ENCODE measurements at places on chromosomes 11 and 22.

GRCh38 chr11:82355313-82355823 lies 378.3 kb downstream of the FAM181B start:
- DNase-seq, result no peak

GRCh38 chr11:64259533-64260067 lies 8.3 kb downstream of the PLCB3 start:
- DNase-seq, result no peak

DNA sequence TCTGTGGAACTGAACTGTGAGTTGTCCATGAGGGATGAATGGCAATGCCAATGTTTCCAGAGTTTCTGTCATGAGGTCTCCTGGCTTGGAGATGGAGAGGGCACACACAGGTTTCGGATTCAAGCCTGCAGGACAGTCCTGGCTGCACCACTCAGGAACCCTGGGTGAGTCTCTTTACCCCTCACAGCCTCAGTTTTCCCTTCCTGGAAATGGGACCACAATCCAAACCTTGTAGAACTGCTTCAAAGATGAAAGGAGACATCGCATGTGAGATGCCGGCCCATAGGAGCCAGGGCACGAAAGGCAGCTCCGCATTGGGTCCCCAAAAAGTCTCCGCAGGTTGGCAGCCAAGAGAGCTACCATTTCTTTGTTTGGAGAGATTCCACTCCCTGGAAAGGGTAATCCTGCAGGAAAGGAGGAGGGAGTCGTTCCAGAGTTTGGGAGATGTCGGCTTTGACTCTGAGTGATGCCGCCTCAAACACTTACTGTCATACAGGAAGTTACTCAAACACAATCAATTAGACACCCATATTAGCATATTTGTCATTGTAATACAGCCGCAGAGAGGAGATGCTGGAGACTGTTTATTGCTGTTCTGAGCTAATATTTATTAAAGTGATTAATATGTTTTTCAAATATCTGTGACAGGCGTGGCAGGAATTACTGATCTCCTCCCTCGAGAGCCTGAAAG lies 318.3 kb downstream of the MN1 start:
- no peak for DNase-seq

DNA sequence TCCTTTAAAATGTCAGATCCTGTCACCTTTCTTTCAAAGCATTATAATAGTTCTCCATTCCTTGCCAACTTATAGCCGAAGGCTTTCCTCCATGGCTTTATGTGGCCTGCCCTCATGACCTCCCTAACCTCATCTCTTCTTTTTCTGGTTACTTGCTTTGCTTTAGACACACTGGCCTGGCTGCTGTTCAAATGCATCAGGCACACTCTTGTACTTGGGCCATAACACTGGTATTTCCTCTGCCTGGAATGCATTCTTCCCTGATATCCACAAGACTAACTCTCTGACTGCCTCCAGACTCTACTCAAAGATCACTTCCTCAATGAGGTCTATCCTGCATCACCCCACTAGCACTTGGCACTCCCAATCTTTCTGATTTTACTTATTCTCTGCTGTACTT lies 710.3 kb downstream of the KCNA4 start:
- no peak for DNase-seq

DNA sequence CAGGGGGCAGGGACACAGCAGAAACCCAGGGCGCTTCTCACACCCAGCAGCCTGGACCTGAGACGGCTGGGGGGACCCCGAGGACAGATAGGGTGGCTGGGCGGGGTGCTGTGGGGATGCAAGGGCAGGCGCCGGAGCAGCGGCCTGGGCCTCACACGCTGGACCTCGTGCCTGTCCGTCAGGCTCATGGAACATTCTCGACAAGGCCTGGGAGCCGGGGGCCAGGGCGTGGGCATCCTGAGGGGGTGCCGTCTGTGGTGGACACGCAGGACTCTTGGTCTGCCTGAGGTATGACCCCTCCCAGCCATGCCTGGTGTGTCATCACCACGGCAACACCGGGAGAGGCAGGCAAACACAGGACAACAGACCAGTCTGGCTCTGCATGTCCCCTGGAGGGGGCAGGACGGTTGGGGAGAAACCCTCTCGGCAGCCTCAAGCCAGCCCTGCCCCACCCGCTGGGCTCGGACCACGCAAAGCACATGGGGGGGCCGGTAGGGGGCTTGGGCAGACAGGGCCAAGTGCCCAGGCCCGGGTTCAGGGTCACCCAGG lies 21.4 kb downstream of the MRPL23 start:
- no peak for DNase-seq

- no peak for DNase-seq
Observed at GRCh38 chr11:57979532-57980079, 44.1 kb upstream of the OR9Q1 start.

- no peak for DNase-seq
Observed at GRCh38 chr11:34298871-34299270, 58.9 kb downstream of the ABTB2 start.

- no peak for DNase-seq
Observed at GRCh38 chr11:4416816-4417215, 23.3 kb upstream of the TRIM21 start.

- DNase-seq, result no peak
Observed at GRCh38 chr11:19377881-19378280, 137.1 kb upstream of the E2F8 start.

DNA sequence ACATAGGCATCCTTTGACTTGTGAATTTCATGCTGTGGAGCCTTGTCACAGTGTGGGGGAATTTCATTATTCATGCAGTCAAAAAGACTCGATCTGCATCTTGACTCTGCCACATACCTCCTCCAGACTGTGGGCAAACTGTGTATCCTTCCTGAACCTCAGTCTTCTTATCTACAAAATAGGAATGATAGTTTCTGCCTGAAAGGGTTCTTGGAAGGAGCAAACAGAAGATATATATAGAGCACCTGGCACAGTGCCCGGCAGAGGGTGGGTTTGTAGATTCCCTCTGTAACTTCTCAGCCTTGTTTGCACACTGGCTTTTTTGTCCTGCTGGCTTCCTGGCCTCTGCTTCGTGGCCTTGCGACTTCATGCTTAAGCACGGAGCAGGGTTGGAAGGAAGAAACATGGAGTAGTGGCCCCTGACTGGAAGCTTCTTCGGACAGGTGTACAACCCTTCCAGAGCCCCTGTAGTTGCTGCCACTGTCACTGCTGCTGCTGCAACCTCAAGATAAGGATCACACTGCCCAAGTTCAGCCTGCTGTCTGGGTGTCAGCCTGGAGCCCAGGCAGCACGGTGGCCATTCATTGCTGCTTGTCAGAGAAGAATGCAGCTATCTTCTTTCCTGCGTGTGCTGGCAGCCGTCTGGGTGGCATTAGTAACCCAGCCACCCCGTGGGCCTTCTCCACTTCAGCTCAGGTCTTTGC lies 106.4 kb downstream of the MICAL2 start:
- DNase-seq, result no peak

- DNase-seq, result peak; percentile 66
Observed at GRCh38 chr11:73227571-73228211, 9.6 kb downstream of the P2RY2 start.

GRCh38 chr11:17972987-17973386 lies 39.9 kb downstream of the SERGEF start:
- DNase-seq, result no peak

GRCh38 chr11:127028648-127029047 lies 28.1 kb upstream of the KIRREL3 start:
- no peak for DNase-seq

DNA sequence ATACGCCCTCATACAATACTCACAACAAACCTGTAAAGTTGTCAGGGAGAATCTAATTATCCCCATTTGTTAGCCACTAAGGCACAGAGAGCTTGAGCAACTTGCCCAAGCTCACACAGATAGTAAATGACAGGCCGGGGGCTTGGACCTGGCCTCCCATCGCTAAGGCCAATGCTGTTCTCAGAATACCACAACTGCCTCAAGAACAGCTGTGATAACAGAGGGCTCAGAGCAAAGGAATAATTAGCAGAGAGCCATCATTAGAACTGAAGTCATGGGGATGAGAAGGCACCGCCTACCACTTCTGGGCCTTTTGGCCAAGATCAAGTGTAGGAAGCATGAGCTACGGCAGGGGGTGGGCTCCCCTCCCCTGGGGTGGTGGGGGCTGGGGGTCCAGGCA lies 98.6 kb downstream of the FEZ1 start:
- DNase-seq, result no peak
